ENCODE measurements at places on chromosomes 3 and 15.

GRCh38 chr15:101139986-101140696 is 111.7 kb downstream of the CHSY1 start:
- DNase-seq, result no peak

DNA sequence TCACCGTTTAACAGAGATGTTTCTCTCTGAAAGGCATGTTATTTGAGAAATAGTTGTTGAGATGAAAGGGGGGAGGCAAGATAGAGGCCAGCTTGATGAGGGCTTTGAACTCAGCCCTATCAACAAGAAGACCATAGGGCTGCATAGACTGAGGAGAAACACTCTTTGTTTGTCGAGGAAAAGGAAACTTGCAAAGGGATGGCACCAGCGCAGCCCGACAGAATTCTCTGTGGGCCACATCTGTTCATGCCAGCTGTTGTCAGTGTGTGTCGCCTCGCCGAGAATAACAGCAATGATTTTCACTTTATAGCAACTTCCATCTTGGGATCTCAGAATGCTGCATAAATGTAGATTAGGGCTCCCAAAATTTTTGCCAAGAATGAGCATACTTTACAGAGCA is 478.3 kb upstream of the TPRG1 start:
- no peak for DNase-seq

DNA sequence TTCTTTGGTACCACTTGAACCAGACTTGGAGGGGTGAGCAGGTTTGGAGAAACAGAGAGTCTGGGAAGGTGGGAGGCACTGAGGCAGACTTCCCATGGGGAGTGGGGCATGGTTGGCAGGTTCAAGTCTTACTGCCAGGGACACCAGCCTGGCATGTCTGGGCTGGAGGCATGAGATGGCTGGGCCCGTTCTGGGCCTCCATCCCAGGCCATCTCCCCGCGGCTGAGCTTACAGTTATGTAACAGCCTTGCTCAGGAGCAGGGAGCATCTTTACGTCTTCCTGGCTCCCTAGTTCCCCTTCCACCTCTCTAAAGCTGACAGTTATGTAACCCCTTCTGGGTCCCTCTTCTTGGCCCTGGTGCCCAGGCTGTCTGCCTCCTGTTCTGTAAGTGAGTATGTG is 12.4 kb downstream of the VIPR1 start:
- no peak for DNase-seq

- no peak for DNase-seq
These were observed 256.0 kb upstream of the TRIM42 start for GRCh38 chr3:140421884-140422283.

DNA sequence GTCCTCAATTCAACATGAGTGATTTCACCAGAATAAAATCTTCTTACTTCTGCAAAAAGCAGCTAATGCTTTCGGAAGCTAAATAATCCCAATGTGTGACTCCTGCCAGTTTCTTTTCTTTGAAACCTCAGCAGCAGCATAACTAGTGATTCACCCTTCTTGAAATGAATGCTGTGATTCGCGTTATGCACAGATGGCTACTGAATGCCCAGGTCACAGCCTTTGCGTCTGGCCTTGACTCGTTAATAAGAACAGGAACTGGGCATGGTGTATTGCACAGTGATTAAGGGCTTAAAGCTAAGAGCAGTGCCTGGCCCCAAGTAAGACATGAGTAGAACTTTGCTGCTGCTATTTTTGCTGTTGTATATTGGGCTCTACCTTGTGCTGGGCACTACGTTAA is 19.0 kb downstream of the CGNL1 start:
- DNase-seq, result no peak

- DNase-seq, result peak; percentile 44
These were observed 103.7 kb downstream of the FRMD4B start for GRCh38 chr3:69282181-69282580.

- no peak for DNase-seq
These were observed 10.4 kb upstream of the ARIH1 start for GRCh38 chr15:72463702-72464101.

GRCh38 chr3:118781839-118782238 is 252.8 kb downstream of the IGSF11 start:
- DNase-seq, result no peak

DNA sequence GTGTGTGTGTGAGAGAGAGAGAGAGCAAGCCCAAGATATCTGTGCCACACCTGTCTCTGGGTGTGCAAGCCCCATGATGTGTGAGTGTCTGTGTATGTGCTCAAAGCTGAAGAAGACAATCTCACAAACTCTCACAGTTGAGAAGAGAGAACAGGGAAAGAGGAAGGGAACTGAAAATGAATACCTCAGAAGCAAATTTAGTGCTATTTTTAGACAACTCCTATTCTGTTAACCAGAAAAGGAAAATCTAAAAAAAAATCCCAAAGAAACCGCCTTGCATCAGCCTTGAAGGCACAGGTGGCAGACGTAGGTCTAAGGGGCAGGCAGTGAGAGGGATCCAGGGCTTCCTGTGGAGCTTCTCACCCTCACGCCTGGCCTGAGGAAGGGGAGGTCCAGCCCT is 47.8 kb downstream of the ATP2B2 start:
- no peak for DNase-seq

- no peak for DNase-seq
These were observed 113.4 kb downstream of the PLCH1 start for GRCh38 chr3:155631323-155632019.

DNA sequence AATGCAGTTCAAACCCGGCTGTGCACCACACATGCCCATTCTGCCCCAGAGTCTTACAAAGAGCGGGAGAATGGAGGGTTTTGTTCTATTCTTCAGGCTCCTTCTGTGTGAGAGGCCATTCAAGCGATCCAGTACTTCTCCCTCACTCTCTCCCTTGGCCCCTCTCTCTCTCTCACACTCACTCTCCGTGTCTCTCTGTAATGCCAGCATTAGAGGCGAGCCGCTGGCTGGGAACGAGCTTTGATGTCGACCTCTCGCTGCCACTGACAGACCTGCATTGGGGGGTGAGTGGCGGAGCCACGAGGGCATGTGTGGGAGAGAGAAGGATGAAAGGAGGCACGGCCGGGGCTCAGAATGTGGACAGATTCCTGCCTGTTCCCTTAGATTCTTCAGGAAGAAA is 231.7 kb upstream of the ARRDC4 start:
- DNase-seq, result no peak

GRCh38 chr15:38263251-38263650 is 10.6 kb downstream of the SPRED1 start:
- no peak for DNase-seq

GRCh38 chr3:161104561-161105551 is at the start of gene B3GALNT1:
TSS of gene B3GALNT1 (minus strand) at chr3:161105349. CDS start at chr3:161086754, 18,595 bp downstream.
- DNase-seq, result no peak

DNA sequence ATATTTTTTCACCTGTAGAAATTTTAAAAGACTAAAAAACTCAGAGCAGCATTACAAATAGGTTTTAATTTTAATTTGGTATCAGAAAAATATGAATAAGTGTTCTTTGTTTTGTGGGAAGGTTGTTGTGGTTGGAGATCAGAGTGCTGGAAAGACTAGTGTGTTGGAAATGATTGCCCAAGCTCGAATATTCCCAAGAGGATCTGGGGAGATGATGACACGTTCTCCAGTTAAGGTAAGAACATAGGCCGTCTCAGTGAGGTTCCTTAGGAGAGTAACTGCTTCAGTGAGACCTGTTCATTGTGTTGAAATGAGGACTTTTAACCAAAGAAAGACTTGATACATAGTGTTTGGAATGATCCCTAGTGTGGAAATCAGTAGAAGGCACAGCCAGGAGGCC is 44.8 kb downstream of the OPA1 start:
- no peak for DNase-seq

GRCh38 chr3:88101142-88101541 is 42.1 kb downstream of the ZNF654 start:
- DNase-seq, result no peak

GRCh38 chr15:76058714-76059319 is 968 bp upstream of the TMEM266 start:
- no peak for DNase-seq

GRCh38 chr15:62769604-62770003 is 272.9 kb upstream of the TPM1 start:
- DNase-seq, result no peak

DNA sequence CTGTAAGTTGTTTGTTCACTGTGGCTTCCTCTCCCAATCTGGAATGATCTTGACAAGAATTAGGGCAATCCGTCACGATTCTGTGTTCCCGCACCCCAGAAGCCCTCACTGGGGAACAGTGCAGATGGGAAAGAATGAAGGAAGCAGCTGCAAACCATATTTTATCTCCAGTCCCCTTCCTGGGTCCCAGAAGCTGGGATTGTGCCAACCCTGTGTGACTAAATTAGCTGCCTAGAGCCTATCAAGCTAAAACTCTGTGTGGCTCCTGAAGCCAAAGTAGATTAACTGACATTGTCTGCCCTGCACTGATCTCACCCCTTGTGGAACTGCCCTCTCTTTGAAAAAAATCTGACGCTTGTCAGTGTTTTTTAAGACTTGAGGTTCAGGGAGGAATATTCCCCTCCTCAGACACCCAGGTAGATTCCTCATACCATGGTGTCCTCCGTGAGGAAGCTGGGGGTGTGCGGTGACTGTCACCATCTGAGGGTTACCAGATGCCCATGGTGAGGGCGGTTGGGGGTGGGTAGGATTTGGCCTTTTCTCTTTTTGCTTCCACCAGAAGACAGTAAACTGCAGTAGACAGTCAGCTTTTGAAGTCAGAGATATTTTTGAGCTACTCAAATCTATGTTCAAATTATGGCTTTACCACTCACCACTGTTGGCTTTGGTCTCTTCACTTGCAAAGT is 358.3 kb upstream of the TPM1 start:
- no peak for DNase-seq

DNA sequence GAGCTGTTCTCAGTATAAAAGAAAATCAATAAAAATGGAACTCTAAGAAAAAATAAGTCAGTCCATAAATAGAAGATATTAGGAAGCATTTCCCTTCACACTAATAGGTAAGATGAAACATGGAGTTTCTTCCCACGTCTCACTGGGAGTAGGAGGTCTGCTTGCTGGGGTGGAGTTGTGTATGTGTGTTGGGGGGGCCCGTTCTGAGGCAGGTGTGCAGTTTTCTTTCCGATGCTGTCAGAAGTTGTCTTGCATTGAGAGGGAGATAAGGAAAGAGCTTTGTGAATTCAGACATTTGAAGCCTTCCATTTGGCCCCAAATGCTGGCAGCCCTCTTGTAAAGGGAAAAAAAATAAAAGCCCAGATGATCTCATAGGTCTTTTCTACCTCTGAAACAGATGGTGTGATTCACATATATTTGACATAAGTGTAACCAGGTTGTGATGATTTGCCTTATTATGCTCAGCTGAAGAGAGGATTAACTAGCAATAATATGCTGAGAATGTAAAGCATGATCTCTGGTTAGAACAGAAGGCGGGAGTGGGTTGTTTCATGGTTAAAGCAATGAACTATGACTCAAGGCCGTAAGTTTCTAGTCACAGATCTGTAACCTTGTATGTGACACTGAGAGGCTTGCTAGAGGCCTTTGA is 8.8 kb downstream of the RASGRP1 start:
- DNase-seq, result no peak

DNA sequence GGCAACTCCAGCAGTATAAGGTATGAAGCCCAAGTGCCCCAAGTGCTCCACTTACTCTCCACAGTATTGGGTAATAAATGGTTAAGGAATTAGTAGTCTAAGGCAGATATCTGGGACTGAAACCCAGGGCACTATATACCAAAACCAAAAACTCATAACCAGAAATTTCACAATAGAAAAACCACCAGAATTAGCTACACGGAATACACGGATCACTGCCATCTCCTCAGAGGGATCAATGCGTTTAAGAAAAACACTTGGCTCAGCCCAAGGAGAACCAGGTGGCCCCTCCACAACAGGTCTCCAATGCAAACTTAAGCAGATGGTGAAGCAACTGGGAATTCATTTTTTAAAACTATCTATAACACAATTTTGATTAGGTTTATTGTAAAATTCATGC is 83.6 kb downstream of the FAIM start:
- no peak for DNase-seq

DNA sequence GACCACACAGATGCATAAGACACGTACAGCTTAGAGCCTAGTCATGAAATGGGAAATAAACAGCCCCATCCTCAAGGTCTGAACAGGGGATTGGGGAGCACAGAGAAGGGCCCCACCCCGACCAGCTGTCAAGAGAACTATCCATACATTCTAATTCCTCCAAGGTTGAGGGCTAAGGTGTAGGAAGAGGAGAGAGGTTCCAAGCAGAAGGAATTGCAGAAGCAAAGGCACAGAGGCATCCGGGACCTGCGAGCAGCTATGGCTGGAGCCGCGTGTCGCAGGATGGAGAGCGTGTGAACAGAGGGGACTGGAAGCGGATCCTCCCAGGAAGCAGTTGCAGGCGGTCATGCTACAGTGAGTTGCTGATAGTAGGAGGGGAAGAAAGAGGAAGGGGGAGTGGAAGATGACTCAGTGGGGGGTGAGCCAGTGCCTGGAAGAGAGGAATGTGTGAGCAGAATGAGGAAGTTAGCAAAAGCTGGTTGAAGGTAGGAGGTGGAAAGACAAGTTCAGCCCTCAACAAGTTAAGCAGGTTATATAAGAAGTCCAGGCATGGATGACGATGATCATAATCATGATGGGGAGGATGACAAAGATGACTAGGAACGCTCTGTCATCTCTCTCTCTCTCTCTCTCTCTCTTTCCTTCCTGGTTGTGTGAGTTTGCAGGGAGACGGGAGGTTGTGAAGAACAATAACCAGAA is 89.7 kb downstream of the LIPC start:
- no peak for DNase-seq

- DNase-seq, result no peak
These were observed 103.0 kb downstream of the PGPEP1L start for GRCh38 chr15:98904544-98904943.

DNA sequence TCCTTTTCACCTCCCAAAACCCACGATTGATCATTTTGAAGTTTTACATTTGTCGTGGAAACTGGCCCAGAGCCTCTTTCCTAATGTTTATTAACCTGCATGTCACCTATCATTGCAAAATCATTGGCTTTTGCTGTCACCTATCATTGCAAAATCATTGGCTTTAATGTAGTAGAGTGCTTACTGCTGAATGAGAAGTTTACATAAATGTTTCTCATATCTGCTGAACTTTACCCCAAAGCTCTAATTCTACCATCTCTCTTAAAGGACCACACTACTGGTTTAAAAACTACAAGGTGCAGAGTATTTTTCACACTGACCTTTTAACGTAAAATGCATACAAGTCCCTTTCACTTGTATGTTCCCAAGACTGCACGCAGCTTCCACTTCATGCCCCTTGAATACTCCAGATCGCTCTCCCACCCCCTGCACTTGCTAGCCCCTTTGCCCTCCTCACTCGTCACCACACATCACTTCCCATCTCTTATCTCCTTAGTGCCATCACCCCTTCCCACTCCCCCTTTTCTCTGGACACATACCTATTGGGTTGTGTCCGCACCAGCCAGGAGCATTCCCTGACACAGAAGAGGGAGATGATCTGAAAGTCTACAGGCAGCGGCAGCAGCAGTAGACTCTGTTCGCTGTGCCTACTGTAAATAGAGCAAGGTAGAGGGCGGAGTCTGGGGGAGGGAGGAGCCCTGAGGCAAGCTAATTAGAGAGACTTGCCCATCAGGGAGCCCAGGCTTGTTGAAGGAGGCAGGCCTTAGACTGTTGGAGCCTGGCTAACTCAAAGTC is 30.2 kb upstream of the ATOSA start:
- no peak for DNase-seq

DNA sequence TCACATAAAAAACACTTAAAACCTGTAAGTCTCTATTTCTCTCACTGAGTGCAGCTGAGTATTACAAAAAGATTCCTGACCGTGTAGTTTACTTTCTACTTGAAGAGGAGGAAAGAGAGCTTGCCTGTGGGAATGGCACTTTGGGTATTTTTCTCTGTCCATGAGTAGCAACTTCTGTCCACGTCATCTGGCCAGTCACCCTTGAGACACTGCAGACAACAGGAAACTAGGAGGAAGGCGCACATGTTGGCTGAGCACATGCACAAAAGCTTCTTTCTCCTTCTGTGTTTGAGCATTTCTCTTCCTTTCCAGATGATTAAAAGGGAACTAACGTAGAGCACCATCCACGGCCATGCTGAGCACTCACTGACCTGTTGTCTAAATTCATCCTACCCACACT is 19.7 kb downstream of the STARD5 start:
- DNase-seq, result no peak

Data from stimulated activated CD4-positive, alpha-beta T cell treated with anti-CD3 and anti-CD28 coated beads, Interleukin-15, amount 100 ng/mL, for 1 hour (primary cell).